ENCODE measurements at places on chromosomes 13 and 19.

DNA sequence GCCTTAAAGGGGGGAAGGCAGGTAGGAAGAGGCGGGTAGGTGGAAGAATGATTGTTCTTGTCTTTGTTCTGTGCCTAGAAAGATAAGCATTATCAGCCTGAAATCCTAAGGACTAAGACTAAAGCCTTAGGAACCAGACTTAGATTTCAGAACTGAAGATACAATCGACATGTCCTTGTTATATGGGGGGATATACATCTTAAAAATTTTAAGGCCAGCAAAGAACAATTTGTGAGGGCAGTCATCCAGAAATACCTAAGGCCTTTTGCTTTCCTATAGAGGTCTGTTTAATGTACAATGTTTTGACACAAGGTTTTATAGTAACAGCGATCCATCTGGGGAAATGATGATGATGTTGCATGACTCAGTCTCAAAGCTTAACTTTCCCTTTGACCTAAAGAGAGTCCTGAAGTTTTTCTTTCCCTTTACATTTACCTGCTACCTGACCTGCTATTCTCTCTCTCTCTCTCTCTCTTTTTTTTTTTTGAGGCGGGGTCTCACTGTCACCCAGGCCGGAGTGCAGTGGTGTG is 20.2 kb upstream of the CEACAM6 start:
- no peak for DNase-seq

- DNase-seq, result no peak
These were observed 11.2 kb downstream of the KRTDAP start for GRCh38 chr19:35478794-35479677.

DNA sequence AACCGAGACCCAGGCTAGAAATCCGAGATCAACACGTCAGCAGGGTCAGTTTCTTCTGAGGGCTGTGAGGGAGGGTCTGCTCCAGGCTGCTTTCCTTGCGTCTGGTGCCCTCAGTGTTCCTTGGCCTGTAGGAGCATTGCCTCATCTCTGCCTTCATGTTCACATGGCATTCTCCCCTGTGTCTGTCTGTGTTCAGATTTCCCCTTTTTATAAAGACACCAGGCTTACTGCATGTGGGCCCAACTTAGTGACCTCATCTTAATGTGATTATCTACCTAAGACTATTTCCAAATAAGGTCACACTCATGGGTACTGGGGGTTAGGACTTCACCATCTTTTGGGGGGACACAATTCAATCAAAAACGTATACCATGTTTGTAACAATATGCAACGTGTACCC is 57.2 kb upstream of the C1QTNF9 start:
- no peak for DNase-seq

- no peak for DNase-seq
These were observed 378.0 kb upstream of the SPRY2 start for GRCh38 chr13:80718970-80719369.

GRCh38 chr13:41268764-41269163 is 5.4 kb upstream of the MTRF1 start:
- no peak for DNase-seq

DNA sequence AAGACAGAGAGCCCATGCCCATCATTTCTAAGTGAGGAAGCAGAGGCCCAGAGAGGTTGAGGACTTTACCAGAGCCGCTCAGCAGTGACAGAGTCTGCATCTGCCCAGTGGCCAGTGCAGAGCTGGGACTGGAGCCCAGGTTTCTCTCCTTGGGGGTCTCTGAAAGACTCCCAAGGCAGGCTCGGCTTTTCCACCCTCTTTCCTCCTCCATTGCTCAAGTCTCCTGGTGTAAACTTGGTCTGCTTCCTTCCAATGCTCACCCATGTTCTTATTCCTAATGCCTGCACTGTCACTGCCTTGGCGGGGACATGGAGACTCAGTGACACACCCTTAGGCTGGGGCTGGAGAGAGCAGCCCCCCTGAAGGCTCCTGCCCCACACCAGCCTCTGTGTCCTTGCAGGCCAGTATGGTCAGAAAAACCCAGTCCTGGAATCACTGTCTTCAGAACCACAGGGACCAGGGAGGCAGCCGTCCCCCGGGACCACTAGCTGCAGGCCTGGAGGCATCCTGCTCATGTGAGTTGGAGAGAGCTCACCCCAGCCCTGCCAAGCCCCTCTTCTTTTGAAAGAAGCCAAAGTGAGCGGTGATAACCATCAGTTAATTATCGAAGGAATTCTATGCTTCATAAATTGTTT is 211.0 kb upstream of the ZNF536 start:
- DNase-seq, result no peak

DNA sequence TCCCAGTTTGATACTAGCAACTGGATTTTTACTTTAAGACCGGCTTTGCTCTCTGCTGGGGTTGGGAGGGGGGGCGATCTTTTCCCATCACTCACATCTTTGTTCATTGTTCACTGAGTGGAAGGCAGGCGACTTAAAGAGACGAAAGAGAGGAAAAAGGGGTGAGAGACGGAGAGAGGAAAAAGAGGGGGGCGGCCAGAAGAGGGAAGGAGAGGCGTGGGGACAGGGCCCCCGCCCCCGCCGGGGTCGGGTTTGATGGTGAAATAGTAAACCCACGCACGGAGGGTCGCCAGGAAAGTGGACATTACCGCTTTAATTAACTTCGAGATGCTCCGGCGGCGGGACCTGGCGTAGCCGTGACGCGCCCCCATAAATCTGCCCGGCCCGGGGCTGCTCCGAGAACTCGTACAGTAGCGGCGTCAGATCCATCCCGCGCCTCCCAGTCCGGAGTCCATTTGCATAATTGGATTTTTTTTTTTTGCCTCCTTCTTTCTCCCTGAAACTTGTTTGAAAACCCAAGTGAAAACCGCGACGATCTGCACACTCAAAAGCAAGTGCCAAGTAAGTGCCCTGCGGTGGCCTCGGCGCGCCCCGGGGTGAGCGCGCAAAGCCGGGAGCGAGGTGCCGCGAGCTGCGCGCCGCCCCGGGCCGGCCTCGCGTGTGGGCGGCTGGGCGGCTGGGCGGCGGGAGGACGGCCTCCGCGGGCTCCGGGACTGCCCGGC is 143.9 kb upstream of the ZNF536 start:
- DNase-seq, result no peak

- DNase-seq, result no peak
These were observed 1399.8 kb upstream of the SLC10A2 start for GRCh38 chr13:104466016-104466415.

DNA sequence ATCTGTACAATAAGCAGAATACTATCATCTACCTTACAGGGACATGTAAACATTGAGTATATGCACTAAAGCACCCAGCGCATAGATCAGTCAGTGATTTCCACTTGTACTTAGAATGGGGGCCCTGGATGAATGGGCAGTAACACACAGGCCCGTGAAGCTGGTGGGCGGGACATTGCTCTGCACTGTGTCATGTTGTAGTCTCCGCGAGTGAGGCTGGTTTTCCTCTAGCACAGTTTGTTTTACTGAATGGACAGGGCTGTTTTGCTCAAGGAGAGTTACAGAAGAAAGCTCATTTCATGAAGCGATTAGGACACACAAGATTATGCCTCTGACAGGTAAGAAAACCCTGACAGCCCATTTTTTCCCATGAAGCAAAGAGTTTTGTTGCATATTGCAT is 86.4 kb upstream of the SOX21 start:
- DNase-seq, result no peak

DNA sequence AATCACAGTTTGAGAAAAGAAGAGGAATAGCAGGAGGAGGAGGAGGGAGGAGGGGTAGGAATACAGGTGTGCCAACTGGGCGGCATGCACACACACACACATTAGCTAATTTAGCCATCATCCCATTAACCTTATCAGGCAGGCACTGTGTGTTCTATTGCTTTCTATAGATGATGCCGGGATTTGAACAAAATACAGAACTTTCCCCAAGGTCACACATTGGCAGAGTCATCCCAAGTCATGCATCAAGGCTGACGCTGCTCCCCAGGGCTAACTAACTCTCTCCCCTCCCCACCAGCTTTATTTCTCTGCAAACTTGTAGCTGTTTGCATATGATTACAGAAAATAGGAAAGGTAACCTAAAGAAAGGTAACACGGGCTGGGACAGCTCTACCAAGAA is 83.0 kb downstream of the NUFIP1 start:
- no peak for DNase-seq

Measured in activated CD4-positive, alpha-beta T cell treated with anti-CD3 and anti-CD28 coated beads, Interleukin-2, amount 50 U/mL, for 24 hours (primary cell).